ENCODE measurements at places on chromosomes 6 and 20.
A peak's percentile ranks its signal among the peaks of the same experiment; 100 is the strongest.

DNA sequence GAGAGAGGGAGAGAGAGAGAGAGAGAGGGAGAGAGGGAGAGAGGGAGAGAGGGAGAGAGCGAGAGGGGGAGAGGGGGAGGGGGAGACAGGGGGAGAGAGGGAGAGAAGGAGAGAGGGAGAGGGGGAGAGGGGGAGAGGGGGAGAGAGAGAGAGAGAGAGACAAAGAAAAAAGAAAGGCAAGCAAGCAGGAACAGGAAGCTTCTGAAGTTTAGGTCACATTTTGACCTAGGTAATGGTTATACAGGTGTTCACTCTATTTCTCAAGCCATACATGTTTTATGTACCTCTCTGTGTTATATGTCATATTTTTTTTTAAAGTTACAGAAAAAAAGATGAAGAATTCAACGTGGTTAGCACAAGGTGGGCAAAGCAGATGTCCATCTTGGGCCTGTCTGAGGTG, 9.4 kb downstream of the NHSL1 start:
- no peak for DNase-seq

DNA sequence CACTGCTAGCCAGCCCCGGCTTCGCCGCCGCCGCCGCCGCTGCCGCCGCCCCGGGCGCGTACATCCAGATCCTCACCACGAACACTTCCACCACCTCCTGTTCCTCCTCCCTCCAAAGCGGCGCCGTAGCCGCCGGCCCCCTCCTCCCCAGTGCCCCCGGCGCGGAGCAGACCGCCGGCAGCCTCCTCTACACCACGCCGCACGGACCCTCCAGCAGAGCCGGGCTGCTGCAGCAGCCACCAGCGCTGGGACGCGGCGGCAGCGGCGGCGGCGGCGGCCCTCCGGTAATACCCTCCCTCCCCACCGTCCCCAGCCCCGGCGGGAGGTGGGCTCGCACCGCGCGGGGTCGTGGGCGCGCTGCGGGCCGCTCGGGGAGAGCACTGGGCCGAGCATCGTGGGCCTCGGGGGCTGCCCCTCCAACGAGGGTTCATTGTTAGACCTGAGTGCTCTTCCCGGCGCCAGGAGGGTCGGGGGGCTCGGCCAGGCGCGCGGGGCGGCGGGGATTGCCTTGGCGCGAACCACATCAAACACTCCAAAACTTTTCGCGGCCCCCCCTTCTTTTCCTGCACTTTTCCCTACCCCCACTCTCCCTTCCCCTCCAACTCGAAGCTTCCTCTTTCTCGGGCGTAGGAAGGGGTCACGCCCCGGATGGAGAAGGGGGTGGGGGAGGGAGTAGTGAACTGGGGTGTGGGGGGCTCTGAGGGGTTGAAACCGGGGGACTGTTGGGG, 827 bp downstream of the E2F3 start:
- peak; percentile 33 for DNase-seq

DNA sequence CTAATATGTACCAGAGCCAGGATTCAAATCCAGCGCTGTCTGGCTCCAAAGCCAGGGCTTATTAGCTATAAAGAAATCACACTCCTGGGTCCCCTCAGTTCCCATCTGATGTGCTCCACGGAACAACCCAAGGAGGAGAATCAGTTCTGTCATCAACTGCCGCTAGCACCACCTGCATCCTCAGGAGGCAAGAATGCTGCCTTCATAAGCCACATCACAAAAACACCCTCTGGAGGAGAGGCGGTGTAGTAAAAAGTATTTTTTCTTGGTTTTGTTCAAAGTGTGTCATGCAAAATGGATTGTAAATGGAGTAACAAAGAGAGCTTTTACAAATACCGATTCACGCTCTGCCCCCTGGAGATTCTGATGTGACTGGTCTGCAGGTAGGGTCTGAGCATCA, 57.1 kb downstream of the TNFRSF21 start:
- no peak for DNase-seq

- DNase-seq: no peak
Measured at GRCh38 chr6:25154034-25154596, 125.1 kb upstream of the CARMIL1 start.

DNA sequence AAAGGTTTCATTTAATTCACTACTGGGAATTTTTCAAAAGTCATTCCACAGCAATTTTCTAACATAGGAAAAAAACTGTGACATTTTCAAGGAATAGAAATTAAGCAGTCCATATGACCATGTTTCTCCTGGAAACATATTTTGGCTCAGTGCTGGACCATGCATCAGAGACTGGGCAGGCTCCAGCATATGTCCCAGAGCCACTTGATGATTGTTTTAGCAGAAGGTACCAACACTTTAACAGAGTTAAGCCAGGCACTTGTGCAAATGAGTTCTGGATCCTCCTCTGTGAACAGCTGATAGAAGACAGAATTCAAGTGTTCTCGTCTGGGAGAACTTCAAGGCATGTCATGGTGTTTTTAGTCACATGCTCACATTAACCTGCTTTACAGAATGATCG, 516.3 kb downstream of the COL12A1 start:
- no peak for DNase-seq

DNA sequence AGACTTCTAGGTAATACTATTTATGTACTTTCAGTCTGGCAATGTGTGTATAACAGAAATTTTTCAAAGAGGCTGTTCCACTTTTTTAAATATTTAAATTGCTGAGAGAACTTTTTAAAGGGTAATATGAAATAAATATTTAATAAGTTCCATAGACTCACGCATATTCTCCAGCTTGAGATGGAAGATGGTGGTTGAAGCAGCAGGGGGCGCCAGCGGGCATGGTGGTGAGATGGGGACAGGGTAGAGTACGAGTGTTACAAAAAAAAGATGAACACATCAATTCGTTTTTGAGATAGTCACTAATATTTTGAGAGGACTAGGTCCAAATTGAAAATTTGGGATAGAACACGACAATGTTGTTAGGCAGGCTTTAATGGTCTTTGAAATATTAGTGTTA, 68.4 kb downstream of the RSPO3 start:
- peak; percentile 37 for DNase-seq

DNA sequence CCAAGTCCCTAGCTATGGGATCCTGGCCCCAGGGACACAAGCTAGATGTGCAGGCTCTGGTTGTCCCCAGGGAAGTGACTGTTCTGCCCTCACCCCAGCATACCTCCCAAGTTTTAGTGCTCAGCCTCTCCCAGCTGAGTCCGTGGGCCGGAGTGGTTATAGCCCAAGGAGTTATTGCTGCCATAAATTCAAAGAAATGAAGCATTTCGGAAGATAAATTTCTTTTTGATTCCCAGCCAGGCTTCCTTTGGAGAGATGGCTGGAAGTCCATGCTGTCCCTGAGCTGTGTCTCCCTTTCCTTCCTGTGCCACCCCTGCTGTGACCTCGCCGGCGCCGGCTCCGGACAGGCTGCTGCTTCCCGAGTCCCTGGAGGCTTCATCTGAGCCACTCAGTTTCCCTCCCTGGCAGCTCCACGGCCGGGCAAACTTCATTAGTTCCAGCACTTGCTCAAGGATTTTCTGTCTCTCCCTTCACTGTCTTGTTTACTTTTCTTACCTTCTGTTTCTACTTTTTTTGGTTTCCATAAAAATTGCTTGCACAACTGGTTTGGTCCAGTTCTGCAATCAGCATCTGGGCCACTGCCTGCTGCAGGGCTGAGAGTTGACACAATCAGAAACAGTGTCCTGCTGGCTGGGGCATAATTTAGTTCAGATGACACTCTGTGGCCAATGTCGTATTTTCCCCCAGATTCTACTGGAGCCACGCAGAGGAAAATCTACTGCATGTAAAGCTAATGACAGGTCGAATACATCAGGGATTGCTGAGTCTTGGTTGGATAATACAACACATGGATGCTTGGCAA, 225.5 kb downstream of the SYNDIG1 start:
- DNase-seq: no peak

- peak; percentile 56 for DNase-seq
Measured at GRCh38 chr20:57412347-57413029, 21.3 kb downstream of the RBM38 start.

GRCh38 chr6:138508676-138508988, 9.3 kb upstream of the NHSL1 start:
- DNase-seq: no peak

- no peak for DNase-seq
Measured at GRCh38 chr6:75333676-75334200, 49.1 kb upstream of the TMEM30A start.

DNA sequence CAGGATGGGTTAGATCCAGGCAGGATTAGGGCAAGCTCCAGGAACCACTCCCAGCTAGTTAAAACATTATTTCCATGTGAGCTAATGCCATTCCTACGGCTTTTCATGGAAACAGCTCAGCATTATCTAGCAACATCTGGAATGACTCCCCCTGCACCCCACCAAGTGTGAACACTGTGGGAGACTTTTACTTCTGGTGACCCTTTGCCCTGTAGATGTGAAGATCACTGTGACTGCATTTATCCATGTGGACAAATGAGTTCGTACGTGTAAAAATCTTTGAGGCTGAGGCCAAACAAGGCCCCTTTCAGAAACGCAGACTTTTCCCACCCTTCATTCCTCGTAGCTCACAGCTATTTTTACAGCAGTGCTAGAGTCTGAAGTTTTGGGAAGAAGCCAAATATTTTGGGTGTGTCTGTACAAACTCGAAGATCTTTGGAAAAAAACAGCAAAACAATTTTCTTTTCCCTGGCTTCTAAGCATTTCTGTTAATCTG, 221.8 kb upstream of the SOX4 start:
- no peak for DNase-seq

DNA sequence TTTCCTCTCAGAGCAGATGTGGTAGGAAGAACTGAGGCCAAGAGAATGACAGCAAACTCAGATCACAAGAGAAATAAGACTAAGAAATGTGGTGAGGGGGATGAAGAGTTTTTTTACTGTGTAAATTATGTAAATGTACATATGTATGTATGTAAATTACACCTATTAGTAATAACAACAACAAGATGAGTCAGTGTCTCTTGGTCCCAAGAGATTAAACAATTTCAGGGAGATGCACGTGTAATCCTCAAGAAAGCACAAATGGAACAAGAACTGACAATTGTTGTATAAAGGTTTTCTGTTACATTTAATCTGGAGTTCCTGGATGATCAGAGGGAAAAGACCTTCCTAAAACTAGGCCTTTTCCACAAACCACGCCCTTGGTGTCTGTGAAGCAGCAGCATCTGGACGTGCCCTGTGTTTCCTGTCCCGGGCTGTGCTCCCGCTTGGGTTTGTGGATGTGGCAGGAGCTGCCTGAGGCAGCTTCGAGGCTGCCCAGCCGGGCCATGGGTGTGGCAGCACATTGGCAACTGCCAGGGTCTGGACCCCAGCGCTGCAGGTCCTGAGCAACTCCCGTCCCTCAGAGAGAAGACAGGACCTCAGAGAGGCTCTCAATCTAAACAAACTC, 994 bp downstream of the CLDN20 start:
- DNase-seq: no peak

- no peak for DNase-seq
Measured at GRCh38 chr20:49526056-49526455, 41.9 kb downstream of the PTGIS start.

- DNase-seq: no peak
Measured at GRCh38 chr6:128500014-128500413, 20.4 kb downstream of the PTPRK start.

DNA sequence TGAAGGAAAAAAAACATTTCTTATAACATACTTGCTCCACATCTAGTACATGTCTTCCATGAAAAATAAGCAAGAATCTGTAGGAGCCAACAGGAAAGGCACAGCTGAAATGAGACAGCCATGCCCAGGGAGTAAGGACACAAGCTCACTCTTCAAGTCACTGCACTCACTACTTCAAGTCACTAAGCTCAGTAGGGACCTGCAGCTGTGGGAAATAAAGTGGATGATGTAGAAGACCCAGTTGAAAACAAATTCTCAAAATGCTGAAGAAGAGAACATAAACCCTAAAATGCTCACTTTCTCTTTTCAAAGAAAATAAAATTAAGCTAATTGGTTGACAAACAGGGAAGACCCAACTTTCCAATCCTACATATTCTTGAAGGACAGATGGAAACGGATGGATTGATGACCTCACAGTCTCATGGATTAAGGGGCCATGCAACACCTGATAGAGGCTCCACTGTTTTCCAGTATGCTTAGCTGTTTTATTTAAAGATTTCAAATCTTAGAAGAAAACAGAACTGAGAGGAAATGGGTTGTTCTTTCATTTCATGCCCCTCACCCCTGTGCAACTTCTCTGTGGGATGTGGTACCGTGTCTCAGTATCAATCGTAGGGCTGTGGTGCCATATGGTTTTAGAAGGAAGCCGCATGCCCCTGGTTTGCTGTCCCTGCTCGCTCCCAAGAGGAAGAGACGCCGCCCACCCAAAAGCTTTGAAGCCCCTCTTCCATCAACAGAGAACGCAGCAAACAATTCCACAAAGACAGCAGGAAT, 133.3 kb downstream of the WDR27 start:
- DNase-seq: no peak

GRCh38 chr6:79143320-79143898, 65.4 kb upstream of the PHIP start:
- no peak for DNase-seq

GRCh38 chr6:86192123-86192522, 549.4 kb upstream of the SYNCRIP start:
- DNase-seq: no peak

DNA sequence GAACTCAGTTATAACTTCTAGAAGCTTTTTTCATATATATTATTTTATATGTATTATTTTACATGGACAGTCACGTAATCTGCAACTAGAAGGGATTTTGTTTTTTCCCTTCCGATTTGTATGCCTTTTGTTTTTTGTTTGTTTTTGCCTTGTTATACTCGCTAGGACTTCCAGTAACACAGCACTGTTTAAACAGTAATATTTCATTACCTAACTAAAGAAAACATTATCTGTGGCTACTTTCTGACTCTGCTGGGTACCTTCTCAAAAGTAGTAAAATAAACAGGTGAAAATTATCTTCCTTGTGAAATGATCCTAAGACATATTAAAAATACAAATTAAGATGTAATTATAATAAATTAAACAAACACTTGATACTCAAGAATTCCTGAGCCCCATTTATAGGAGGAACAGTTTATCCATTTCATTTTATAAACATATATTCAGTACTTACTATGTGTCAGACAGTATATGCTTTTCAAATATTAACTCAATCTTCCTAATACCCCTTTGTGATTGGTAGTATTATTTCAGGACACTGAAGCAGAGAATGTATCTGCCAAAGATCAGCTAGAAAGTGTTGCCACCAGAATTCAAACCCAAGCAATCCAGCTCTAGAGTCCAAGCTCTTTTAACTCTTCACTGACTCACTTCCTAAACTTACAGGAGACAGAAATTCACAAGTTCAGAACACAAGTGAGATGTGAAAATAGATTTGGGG, 65.3 kb downstream of the MAP3K5 start:
- no peak for DNase-seq

DNA sequence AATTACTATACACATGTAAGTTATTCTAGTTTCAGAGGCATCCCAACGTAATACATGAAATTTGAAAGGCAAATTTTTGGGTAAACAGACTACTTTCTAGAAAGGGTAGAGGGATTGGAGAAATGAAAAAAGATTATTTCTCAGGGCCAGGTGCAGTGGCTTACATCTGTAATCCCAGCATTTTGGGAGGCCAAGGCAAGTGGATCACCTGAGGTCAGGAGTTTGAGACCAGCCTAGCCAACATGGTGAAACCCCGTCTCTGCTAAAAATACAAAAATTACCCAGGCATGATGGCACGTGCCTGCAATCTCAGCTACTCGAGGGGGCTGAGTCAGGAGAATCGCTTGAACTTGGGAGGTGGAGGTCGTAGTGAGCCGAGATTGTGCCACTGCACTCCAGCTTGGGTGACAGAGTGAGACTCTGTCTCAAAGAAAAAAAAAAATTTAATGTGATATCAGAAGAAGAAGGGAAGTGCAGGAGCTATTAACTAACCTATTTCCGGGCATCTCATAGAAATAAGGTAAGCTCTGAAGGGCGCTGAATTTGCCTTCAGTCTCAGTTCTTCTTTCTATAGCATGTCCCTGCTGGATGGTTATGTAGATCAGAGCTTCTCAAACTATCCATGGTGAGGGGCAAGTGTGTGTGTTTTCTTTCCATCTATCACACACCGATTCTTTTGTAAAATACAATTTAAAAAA, 100.3 kb upstream of the MTHFD1L start:
- DNase-seq: no peak

All from effector memory CD8-positive, alpha-beta T cell (primary cell).